ENCODE measurements at places on chromosomes 12 and 14.

DNA sequence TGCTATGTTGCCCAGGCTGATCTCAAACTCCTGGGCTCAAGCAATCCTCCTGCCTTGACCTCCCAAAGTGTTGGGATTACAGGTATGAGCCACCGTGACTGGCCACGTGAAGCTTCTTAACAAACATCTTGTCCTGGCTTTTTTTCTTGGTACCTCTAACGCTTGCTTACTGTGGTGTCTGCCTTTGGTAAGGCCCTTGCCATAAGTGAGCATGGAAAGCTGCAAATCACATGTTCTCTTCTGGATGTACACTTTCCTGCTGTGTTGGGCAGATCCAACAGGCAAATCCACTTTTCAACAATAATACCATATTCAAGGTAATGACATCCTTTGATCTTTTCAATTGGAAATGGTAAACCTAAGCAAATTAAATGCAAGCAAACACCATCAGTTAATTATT, 54.6 kb downstream of the ARF6 start:
- DNase-seq = no peak

- DNase-seq = no peak
Measured at GRCh38 chr12:64685050-64685449, 74.2 kb downstream of the GNS start.

DNA sequence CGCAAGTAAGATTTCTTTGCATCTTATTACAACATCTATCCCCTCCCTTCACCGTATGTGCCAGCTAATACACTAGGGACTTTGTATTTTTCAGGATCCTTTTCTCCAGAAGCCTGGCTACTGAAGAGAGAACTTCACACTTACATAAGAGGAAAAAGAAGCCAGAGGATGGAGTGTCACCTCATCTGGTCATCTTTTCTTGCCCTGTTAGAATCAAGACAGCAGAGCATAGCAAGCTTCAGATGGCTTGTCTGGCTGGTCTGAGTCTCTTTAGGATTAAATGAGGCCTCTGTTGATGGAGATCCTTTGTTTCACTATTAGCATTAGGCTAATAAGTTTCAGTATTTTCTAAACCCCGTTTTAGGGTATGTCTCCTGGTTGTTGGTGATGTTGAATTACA, 14.4 kb upstream of the AACS start:
- DNase-seq = no peak

DNA sequence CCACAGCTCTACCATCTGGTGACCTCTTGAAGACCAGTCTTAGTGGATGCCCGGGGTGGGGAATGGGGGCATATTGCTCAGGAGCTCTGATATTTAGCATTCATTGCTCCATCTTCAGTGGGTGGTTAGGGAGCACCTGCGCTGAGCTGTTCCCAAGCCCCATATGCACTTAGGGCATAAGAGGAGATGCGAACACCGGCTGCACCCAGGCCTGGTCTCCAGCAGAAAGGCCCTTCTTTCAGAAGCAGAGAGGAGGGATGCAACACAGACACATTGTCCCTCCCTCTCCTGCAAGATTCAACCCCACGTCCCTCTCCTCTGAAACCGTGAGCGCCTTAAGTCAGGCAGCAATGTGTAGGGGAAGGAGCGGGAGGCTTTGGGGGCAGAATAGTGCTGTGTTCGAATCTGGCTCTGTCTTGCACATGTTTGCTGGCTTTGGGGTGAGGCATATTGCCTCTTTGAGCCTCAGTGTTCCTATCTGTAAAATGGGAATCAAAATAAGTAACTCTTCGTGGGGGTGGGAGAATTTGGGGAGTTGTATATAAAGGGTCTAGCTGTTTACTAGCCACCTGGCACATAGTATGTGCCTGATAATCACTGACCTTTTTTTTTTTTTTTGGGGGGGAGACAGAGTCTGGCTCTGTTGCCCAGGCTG, 87.7 kb downstream of the FOXN4 start:
- no peak for DNase-seq

- no peak for DNase-seq
Measured at GRCh38 chr12:124174451-124175348, 120.2 kb upstream of the RFLNA start.

- no peak for DNase-seq
Measured at GRCh38 chr12:111169456-111169855, 199.4 kb downstream of the PHETA1 start.

- DNase-seq = peak; percentile 10
Measured at GRCh38 chr14:65462411-65462810, 49.9 kb downstream of the FUT8 start.

DNA sequence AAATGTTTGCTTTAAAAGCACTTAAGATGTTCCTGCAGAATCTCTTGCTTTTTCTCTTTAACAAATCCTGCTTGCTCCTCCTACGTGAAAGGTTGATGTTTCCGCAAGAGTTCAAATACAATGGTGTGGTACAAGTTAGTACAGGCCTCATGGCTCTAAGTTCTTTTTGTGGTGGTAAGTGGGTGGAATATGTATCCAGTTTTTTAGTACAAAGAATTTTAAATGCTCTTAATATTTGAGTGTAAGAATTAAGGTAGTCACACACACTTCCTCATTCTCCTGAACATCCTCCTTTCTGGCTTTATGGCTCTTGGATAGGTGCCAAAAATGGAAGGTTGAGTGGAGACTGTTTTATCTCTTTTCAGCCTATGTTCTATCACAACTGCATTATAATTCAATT, 1.8 kb downstream of the OTOGL start:
- DNase-seq = no peak

- no peak for DNase-seq
Measured at GRCh38 chr12:110183386-110183785, 59.2 kb downstream of the IFT81 start.

GRCh38 chr14:93884950-93885349, 42.2 kb upstream of the FAM181A start:
- DNase-seq = no peak

DNA sequence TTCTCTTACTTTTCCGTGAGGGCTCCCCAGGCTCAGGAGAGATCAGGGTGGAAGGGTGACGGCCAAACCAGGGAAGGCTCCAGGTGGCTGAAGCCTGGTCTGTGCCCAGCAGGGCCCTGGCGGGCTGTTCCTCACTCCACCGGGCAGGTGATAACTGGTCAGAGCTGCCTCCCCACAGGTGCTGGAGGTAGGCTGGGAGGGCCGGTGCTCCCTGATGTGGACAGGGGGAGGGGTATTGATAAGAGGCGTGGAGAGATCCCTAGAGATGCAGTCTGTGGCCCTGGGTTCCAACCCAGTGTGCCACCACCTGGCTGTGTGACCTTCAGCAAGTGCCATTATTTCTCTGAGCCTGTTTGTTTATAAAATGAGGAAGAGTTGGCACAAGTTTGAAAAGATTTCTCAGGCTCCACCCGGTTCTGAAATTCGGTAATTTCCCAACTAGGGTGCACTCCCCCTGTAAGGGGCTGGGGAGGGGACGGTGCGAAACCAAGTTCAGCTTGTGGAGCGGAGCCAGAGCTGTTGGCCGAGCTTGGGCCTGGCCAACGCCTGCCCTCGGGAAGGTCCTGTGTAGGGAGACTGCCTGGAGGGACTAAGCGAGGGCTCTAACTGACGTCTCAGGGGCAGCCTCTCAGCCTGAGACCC, 1.0 kb upstream of the NR4A1 start:
- no peak for DNase-seq

- no peak for DNase-seq
Measured at GRCh38 chr14:93859957-93860356, 67.2 kb upstream of the FAM181A start.

DNA sequence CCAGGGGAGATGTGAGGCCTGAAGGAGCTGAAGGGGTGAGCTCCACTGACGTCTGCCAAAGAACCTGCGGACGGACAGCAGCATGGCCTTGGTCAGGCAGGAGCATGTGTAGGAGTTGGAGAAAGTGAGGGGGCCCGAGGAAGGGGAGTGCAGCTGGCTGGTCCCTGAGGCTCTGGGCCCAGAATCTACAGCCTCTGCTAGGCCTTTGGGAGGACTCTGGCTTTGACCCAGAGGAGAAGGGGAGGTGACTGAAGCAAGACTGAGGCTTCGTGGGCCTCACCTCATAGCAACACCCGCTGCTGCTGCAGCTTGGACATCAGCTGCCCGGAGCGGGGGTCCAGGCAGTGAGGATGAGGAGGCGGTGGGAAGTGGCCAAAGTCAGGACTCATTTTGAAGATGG, 216.6 kb upstream of the FKBP4 start:
- no peak for DNase-seq

- DNase-seq = peak; percentile 58
Measured at GRCh38 chr12:117098361-117099217, 627 bp downstream of the TESC start.

- no peak for DNase-seq
Measured at GRCh38 chr14:42149609-42150261, 543.1 kb downstream of the LRFN5 start.

GRCh38 chr14:51248016-51248987, 8.3 kb downstream of the TMX1 start:
- DNase-seq = peak; percentile 7

Data from GM12891 (cell line).